ENCODE measurements at places on chromosomes 7 and 10.
A peak's percentile ranks its signal among the peaks of the same experiment; 100 is the strongest.

- no peak for DNase-seq
Measured at GRCh38 chr7:49398746-49399145, 374.7 kb upstream of the VWC2 start.

GRCh38 chr7:133484086-133484485 lies 231.2 kb downstream of the EXOC4 start:
- DNase-seq = no peak

- DNase-seq = no peak
Measured at GRCh38 chr7:16412274-16413254, 8.8 kb downstream of the CRPPA start.

- DNase-seq = peak; percentile 73
Measured at GRCh38 chr10:59839576-59839975, 66.8 kb downstream of the CCDC6 start.

GRCh38 chr7:44381494-44382220 lies 56.3 kb upstream of the CAMK2B start:
- no peak for DNase-seq

DNA sequence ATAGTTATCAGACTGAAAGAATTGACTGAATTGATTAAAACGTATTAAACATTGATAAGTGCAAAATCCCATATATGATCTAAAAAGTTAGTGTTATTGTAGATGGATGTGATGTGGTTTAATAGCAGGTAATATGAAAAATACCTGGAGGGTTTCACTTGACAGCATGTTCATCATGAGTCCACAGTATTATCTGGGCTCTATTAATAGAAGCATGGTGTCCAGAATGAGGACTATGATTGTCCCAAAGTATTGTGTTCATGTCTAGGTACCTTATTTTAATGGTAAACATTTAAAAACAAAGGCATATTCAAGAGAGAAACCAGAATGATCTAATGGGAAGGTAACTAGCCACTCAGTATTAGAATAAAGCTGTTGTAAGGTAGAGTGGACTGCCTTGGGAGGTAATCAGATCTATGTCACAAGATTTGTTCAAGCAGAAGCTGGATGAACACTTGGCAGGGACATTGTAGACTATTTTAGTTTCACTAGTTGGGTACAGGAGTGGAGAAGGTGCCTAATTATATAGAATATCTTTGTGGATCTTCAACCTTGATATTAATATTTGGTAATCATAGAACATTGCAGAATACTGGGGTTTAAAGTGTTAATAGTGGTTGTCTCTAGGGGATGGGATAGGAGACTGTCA lies 43.5 kb downstream of the MCU start:
- no peak for DNase-seq

DNA sequence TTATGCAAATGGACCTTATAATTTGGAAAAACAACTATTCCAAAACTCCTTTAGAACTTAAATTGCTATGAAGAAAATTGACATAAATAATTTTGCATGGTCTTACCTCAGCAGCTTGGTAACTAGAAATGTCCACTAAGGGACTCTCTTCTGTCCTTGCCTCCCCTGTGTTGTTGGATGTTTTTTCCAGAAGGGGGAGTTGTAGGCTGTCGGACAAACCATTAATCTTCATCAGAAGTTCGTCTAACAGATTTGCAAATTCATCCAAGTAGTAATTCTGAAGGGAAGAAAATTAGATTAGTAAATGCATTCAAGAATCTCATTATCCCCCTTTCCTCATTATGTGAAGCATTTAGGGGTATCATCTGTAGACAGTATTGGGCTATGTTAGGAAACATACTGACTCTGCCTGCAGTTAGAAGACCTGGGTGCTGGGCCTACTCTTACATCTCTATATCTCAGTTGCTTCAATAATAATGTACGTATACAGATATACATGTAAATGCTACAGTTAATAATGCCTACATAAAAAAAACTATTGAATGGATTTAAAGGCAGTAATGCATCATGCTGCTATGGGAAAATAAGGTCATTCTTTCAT lies 155.6 kb downstream of the PKD1L1 start:
- no peak for DNase-seq

- no peak for DNase-seq
Measured at GRCh38 chr7:111743244-111743847, 181.1 kb upstream of the IMMP2L start.

- peak; percentile 85 for DNase-seq
Measured at GRCh38 chr10:15472431-15473395, 101.6 kb upstream of the FAM171A1 start.

- DNase-seq = peak; percentile 44
Measured at GRCh38 chr10:43683451-43684291, 35.0 kb upstream of the ZNF32 start.

- DNase-seq = no peak
Measured at GRCh38 chr7:141381794-141382427, 169.3 kb upstream of the AGK start.

GRCh38 chr7:50246551-50246950 lies 58.0 kb upstream of the IKZF1 start:
- no peak for DNase-seq

DNA sequence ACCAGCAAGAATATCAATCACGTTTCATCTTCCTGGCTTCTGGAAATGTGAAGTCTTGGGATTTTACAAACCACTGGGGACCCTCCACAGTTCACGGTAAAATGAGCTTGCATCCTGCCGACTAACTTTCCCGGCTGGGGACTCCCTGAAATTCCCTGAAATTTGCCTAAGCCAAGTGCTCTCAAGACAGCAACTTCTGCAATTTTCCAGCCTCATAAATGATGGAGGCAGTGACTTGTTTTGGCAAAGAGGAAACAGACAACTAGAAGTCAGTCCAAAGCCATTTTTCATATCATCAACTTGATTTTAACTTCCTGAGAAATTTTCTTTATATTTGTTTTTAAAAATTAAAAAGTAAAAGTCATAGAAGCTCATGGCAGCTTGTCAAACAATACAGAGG lies 212.3 kb downstream of the FANK1 start:
- no peak for DNase-seq

GRCh38 chr10:43079856-43080255 lies 3.0 kb downstream of the RET start:
- DNase-seq = no peak

- no peak for DNase-seq
Measured at GRCh38 chr10:124386186-124387077, 32.3 kb downstream of the OAT start.

DNA sequence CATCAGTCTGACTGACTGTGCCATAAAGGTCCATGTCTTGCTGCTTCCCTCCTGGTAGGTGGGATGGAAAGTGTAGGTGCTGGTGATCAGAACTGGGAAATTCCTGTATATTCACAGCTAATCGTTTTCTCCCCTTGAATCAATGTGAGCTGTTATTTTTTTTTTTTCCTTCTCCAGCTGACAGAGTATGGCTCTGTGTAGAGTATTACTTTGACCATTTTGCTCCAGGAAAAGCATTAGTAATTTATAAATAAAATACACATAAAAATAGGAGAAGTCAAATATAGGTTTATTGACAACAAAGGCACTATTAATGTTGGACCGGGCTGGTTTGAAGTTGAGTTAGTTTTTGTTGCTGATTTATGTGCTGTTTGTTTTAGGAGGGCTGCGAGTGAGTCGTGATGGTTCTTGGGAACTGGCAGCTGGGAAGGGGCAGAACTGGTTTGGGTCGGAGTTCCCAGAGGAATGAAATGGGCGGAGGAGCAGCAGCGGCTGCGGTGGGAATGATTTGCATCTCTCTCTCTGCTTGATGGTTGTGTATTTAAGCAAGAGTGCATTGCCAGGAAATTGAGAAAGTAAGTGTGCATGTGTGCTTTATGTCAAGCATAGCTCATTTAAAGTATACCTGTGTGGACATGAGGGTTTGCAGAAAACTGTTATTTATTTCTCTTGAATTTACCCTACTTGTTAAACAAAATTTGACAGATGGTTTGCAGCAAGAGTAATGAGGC lies 80.9 kb downstream of the LRMDA start:
- no peak for DNase-seq

GRCh38 chr10:69636626-69637605 lies 6.9 kb downstream of the FAM241B start:
- DNase-seq = no peak

DNA sequence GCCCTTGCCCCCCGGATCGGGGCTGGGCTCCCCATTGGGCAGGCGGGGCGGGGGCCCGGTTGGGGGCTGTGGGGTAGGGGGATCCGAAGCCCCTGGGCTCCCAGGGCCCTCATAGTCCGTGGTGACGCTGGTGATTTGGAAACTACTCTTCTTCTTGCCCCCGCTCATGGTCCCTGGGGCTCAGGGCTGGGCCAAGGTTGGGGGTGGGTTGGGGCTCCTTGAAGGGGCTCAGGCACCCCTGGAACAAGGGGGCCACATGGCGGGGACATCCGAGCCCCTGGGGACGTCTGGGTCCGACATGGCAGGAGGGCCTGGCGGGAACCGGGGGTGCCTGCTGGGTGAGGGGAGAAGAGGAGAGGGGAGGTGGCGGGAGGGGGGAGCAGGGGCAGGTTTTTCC lies 1.1 kb downstream of the TSC22D4 start:
- no peak for DNase-seq

DNA sequence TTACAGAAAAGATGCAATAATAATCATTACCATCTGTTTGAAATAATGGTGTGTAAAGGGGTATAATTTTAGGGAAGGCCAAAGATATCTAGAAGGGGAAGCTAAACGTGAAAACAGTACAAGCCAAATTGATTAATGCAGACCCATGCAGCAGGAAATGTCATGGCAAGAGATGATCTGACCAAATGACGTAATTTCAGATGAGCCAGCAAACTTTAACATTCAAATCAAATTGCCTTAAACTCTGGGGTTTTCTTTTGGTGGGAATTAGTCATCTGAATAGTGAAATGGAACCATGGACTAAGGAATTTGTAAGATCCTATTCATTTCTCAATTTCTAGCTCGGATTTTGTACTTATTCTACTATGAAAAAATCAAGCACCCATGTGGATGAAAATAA lies 21.4 kb upstream of the SCIN start:
- DNase-seq = peak; percentile 49

GRCh38 chr10:7320072-7320471 lies 90.8 kb downstream of the SFMBT2 start:
- DNase-seq = no peak

GRCh38 chr7:44440577-44441078 lies 49.8 kb downstream of the NUDCD3 start:
- no peak for DNase-seq

DNA sequence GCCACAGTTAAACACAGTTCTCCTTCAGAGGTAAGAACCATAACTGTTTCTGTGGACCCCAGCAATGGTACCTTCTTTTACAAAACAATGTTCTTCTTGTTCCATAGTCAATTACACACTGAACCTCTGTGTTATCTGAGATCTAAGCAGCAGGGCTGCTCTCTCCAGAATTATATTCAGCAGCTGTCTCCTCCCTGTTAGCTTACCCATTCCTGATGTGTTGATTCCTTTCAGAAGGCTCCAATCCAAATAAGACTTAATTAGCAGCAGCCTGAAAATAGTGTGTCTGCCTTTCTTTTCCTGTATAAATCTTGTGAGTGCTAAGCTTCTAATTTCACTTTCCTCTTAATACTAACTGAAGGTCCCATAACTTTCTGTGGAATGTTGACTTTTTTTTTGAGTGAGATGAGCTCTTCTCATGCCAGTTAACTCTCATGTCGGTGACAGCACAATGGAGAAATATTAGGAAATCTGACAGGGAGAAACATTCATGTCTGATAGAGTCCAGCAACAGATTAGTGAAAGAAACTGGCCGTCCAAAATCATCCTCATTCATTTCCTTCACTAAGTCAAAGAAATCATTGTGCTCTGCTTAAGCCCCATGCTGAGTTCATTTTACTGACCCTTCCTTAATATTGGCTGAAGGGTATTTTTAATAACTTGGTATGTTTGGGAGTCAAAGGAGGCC lies 226.5 kb downstream of the PRKG1 start:
- peak; percentile 13 for DNase-seq

DNA sequence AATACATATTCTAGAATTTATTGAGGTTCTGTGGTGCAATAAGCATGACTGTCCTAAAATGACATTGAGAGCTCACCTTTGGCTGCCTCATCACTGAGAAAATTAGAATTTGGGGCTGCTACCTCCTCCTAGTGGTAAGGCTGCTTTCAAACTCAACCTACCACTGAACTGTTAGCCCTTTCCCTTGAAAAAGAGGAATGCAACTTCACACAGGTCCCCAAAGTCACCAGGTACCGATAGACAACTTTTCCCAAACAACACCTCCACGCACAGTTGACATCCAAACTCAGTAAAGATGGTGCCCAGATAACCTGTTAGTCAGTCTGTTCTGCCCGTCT lies 75.9 kb upstream of the SCIN start:
- no peak for DNase-seq

- DNase-seq = peak; percentile 7
Measured at GRCh38 chr7:1769286-1770200, 99.5 kb downstream of the ELFN1 start.

- DNase-seq = no peak
Measured at GRCh38 chr10:24963521-24964041, 11.2 kb upstream of the PRTFDC1 start.

DNA sequence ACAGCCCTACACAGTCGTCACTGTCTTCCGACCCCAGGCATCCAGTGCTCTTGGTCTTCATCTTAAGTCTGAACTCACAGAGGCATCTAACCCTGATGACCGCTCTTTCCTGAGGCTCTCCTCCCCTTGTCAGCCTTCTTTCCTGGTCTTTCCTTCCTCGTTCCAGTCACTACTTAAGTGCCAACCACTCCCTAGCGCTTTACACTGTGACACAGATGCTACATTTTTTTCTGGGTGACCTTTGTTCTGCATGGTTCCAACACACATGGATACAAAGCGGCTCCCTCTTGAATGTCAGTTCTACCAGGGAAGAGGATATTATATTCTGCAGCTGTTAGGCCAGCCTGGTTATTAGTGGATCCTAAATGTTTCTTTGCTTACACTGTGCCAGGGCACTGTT lies 12.7 kb downstream of the YWHAG start:
- DNase-seq = no peak

GRCh38 chr7:102170393-102170970 lies 116.2 kb upstream of the SH2B2 start:
- no peak for DNase-seq

DNA sequence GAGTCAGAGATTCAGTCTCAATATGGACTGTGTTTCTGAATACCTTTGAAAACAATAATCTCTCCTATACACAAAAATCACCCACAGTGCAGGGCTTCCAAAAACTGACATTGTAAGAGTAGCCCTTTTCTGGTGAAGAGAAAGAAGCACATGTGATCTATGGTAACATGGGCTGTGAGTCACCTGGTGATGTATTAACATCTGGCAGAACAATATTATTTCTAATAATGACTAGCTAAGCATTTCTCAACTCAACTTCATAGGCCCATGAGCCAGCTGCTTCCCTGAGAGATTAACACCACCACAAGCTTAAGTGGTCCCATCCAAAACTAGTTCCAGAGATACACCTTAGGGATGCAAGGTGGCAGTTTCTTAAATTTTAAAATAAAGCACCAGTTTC lies 331.0 kb upstream of the NRP1 start:
- no peak for DNase-seq

Measured in AG20443 (cell line).